A375 (cell line): ENCODE measurements at places on chromosomes 12 and 14. TPM values are rescaled to one million over a fixed set of nuclear protein-coding genes. Genes with fewer than 3 reads are reported as not detected.

The CFAP54 gene
- total RNA-seq, result 0.53 and 0.68 TPM in 2 replicates

The PIGH gene
- total RNA-seq, result 15.8 and 30.7 TPM in 2 replicates

The GPRC5D gene
- not detected in 2 replicates for total RNA-seq

The COQ6 gene
- 16.9 and 22.4 TPM in 2 replicates for total RNA-seq

The OR6J1 gene
- 0.04 TPM in 1 of 2 replicates, not detected in the other for total RNA-seq
